ENCODE measurements at places on chromosomes 12 and 14.

GRCh38 chr14:29111554-29111953, 345.0 kb downstream of the FOXG1 start:
- no peak for DNase-seq

DNA sequence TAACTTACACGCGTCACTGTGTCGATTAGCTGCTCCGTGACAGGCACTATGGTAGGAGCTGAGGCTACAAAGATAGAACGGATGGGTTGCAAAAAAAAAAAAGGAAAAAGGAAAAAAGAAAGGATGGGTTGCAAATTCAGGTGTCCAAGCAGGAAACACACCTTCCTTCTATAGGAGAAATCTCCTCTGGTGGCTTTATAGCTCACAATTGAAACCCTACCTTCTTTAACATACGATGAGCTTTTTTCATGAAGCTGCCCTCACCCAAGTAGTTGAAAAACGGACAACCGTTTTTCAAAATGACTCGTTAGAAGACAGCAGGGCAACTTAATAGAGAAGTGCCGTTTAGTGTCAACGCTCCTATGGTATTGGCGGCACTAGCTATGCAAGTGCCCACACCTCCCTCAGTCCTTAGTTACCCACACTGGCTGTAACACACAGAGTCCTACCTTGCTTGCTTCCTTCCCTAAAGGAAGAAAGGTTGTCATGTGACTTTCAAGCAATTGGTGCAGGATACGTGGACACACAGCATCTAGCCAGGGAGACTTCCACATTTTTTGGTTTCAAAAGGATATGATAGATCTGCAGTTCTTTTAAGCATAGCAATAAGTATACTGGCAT, 682 bp upstream of the TRIP11 start:
- DNase-seq: no peak

DNA sequence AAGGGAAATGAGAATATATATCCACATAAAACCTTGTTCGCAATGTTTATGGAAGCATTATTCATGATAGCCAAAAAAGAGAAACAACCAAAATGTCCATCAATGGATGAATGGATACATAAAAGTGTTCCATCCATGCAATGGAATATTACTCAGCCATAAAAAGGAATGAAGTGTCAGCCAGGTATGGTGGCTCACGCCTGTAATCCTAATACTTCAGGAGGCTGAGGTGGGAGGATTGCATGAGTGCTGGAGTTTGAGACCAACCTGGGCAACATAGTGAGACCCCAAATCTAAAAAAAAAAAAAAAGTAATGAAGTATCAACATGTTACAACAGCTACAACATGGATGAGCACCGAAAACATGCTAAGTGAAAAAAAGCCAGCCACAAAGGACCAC, 23.6 kb upstream of the C12orf76 start:
- no peak for DNase-seq

DNA sequence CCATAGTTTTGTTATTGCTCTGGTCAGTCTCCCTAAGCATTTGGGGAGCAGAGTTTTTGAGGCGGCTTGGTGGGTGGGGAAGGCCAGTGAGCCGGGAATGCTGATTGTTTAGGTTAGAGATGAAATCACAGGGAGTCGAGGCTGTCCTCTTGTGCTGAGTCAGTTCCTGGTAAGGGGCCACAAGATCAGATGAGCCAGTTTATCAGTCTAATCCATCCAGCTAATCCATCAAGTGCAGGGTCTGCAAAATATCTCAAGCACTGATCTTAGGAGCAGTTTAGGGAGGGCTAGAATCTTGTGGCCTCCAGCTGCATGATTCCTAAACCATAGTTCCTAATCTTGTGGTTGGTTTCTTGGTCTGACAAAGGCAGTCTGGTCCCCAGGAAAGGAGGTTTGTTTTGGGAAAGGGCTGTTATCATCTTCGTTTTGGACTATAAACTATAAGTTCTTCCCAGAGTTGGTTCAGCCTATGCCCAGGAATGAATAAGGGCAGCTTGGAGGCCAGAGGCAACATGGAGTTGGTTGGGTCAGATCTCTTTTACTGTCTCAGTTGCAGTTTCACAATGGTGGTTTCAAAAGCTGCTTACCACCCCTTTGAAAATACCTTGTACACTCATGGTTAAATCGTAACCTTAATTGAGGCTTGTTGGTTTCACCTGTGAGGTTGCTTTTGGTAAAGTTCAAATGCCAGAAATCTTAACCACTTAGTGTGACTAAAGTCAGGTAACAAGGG, 33.6 kb upstream of the HIGD1C start:
- no peak for DNase-seq

GRCh38 chr12:110791589-110791988, 48.9 kb upstream of the PPP1CC start:
- DNase-seq: no peak

DNA sequence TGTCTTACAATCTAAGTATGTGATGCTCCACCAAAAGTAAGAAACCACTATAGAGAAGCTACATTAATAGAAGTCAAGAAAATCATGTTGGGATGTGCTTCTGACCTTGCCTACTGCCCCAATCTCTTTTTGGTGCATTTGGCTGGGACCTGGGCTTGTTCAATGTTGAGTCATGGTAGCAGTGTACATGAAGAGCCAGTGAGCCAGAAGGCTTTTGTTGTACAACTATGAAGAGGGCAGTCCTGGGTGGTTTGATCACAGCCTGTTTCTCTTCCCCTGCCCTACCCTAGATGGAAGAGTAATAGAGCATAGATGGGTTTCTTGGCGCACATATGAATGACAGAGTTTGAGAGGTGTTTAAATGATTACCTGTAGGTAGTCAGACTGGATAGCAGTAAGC, 56.4 kb downstream of the UBR7 start:
- DNase-seq: no peak

- DNase-seq: no peak
Observed at GRCh38 chr12:91781114-91781513, 364.5 kb downstream of the BTG1 start.

DNA sequence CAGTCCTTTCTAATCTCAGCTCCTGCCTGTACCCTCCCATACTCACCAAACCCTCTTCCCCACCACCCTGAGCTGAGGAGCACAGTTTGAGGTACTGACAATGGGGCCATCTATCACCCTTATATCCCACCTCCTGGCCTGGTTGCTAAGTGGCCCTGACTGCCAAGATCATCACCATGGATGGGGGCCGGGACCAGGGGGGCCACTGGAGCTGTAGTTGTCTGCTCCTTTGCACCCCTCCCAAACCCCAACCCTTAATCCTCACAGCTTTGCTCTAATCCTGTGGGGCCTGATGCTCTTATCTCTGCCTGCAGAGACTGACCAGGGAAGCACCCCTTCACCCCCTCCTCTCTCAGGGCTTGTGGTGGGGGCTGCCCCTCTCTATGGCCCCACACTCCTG, 395 bp upstream of the GNB3 start:
- DNase-seq: no peak

All from stimulated activated CD4-positive, alpha-beta T cell treated with anti-CD3 and anti-CD28 coated beads, Interleukin-12 subunit alpha, Interleukin-12 subunit beta, amount 100 ng/mL, for 24 hours (primary cell).